NCI-H2227 treated with DMSO at 0.1 percent for 48 hours (cell line): ENCODE measurements at places on chromosomes 12 and 14.
A peak's percentile ranks its signal among the peaks of the same experiment; 100 is the strongest.

DNA sequence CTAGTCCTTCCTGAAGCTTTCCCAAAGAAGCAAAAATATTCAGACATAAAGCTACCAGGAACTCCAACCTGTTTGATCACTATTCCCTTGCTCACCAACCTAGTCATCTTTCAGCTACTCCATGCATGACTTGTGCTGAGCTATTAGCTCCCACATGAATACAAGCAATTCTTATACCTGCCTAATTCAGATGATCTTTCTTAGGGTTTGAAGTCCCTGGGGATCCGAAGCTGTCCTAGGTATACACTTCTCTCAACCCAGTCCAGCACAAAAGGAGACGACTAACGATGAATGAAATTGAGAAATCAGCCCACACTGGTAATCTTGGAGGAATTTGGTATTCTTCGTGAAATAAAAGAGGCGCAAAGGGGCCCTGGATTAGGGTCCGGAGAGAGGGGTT lies 631 bp upstream of the PTGR2 start:
- no peak for DNase-seq

DNA sequence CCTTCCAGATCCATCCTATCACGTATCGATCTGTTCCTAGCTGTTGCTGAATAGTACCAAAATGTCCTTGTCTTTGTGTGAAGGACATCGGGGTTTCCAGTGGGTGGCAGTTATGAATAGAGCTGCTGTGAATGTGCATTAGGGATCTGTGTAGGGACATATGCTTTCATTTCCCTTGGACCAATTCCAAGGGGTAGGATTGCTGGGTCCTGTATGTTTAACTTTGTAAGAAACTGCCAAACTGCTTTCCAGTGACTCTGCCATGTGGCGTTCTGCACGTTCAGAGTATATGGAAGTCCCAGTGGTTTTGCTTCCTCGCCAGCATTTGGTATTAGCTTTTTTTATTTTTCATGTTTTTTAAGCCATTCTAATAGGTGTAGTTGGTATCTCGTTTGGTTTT lies 28.6 kb downstream of the PACS2 start:
- no peak for DNase-seq

GRCh38 chr12:873954-874353 lies 75.5 kb downstream of the RAD52 start:
- no peak for DNase-seq

DNA sequence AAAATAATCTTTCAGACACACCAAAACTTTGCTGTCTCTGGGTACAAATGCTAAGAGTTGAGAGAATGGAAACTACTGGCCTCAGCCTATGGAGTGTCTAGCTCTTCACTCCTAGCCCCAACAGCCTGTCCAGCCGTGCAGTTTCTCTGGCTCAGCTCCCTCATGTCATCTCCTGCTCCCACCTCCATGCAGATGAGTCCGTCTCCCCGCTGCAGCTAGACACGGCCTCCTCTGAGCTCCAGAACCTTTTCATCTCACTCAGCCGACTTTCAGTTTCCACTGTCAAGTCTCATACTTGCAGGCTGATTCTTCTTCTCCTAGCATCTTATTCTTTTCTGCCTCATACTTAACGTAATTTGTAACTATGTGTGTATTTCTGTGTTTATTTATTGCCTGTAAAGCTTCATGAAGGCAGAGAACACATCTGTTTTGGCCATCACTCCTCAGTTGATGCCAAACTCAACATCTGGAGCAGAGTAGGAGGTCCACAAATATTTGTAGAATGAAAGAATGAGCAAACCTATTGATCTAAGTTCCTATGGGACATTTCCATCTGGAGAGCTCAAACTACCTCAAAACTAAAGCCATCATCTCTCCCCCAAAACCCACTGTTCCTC lies 139.8 kb upstream of the PWP1 start:
- DNase-seq = no peak

- no peak for DNase-seq
Observed at GRCh38 chr14:36518031-36518585, 1.9 kb downstream of the NKX2-1 start.

DNA sequence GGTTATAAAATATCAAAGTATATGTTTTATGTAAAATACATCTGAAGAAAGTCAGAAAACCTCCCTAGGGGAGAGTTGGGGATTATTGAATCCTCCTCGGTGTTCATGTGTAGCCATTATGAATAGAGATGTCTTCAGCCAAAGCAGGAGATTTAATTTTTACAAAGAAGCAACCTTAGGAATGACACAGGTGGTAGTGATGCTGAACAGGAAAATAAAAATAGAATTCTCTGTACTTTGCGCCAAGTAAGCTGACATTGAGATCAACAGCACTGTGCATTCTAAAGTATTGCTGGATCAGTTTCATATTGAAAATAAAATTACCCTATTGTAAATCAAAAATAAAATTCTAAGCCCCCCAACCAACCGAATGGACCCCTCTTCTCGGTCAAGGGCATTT lies 132.8 kb upstream of the TRHDE start:
- no peak for DNase-seq

DNA sequence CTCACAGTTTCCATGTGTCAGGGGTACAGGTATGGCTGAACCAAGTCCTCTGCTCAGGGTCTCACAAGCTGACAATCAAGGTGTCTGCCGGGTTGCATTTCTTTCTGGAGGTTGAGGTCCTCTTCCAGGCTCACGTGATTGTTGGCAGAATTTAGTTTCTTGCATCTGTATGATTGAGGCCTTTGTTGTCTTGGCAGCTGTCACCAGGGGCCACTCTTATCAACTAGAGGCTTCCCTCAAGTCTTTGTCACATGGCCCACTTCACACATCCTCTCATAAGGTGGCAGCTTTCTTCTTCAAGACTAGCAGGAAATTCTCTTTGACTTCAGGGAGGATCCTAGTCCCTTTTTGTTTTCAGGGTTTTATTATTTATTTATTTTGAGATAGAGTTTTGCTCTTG lies 46.0 kb upstream of the FOS start:
- DNase-seq = no peak

DNA sequence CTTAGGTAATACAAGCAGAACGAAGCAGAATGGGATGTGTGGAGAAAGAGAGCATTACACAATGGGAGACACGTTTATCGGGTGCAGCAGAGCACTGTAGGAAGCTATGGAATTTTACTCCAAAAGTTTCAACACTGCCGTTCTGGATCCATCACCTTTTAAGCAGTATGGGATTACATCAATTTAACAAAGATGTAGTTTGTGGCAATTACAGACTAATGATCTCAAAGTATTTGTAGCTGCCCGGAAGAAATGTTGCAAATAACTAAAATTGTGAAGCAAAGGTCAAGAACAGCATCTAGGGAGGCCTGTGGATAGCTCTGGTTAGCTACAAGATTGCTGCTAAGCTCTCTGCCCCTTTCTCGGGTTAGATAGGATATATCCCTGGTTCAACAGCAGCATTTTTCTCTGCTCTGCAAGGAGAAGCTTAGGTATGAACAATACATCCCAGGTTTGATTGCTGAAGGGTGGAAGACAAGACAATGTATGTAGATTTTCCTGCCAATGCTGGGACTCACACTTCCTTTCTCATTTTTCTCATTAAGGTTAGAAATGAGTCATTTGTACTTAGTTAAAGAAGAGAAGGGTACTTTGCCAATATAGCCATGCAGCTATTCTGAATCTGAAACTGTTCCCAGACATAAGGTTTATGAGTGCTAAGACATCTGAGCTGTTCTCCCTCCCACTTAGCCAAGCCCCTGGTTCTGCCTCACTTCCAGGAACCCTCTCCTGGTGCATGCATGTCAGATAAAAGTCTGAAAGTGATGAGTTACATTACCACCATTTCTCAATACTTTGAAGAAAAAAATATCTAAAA lies 75.0 kb upstream of the HIF1A start:
- no peak for DNase-seq

- DNase-seq = no peak
Observed at GRCh38 chr12:89161557-89161956, 190.7 kb downstream of the DUSP6 start.

GRCh38 chr12:67519484-67520433 lies 128.8 kb upstream of the DYRK2 start:
- no peak for DNase-seq

GRCh38 chr12:54431911-54432814 lies 13.1 kb upstream of the ITGA5 start:
- peak; percentile 51 for DNase-seq
